ENCODE measurements at places on chromosomes 7 and 10. TPM values are rescaled to one million over a fixed set of nuclear protein-coding genes. Genes with fewer than 3 reads are reported as not detected.

The UPK3BL1 gene
- polyA plus RNA-seq = 49.5 TPM

The LRRC4 gene
- 0.10 TPM for polyA plus RNA-seq

DNA sequence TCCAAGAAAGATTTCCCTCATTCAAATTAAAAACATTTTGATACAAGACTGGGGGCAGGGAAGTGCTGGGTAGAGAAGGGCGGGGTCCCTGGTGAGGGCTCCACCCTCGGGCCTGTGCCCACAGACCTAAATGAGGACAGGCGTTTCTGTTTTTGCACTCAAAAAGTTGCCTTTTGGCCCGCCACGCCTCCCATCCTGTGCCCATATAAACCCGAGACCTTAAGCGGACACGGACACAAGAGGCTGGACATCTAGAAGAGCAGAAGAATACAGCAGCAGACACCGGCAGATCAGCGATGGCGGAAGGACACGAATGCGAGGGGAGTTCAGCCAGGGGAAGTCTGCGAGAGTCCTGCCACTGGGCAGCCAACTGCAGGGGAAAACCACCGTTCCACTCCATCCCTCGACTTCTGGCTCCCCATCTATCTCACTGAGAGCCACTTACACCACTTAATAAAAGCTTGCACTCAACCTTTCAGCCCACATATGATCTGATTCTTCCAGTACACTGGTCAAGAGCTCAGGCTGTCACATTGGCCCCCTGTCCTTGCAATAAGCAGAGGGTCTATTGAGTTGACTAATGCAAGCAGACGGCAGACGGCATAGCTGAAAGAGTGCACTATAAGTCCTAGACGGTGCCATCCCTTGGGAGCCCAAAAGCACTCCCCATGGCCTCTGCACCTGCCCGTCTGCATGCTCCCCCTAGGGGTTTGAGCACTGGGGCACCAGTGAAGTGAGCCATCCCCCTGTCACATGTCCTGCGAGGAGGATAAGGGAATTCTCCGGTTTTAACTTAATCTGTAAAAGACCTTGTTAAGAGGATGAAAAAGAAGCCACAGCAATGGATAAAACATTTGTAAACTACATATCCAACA lies 181.8 kb upstream of the PRSS1 start:
- no peak for DNase-seq

DNA sequence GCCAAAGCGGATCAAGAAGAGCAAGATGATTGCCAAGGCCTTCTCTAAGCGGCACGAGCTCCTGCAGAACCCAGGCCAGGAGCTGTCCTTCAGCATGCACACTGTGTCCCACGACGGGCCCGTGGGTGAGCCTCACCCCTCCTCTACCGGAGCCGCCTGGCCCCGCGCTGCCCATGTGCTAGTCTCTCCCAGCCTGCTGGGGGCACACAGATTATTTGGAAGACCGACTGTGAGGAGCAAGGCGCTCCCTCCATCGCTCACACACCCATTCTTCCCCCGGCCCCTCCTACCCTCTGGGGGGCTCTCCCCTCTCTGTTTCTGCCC lies 13.9 kb upstream of the AHCYL2 start:
- DNase-seq = no peak

DNA sequence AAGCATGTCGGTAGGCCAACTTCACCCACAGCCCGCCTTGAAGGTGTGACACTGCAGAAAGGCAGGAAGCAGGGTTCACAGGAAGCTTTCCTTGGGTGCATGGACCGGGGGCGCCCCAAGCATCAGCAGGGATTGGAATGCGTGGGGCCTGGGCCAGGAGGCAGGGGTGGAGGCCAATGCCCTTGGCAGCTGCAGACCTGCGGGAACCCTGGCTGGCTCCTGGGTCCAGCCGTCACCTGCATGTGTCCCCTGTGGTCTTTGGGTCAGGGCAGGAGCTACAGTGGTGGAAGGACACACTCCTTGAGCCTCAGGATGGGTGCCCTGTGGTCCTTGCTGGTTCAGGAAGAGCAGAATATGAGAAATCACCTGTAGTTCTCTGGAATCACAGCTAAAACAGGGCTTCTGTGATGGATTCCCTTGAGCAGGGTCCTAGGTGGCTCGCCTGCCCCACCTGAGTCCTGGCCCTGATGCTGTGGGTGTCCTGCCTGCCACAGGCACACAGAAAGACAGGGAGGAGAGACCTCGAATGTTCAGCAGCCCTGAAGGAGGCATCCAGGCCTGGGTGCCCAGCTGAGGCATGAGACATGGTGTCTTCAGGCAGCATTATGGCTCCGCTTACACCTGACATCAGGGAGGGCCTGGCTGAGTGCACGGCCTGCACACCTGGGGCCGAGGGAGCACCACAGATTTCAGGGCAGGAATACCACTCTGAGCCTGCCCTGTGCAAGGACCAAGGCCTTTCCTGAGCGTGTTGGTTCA lies 15.1 kb downstream of the ANTXRL start:
- DNase-seq = no peak

DNA sequence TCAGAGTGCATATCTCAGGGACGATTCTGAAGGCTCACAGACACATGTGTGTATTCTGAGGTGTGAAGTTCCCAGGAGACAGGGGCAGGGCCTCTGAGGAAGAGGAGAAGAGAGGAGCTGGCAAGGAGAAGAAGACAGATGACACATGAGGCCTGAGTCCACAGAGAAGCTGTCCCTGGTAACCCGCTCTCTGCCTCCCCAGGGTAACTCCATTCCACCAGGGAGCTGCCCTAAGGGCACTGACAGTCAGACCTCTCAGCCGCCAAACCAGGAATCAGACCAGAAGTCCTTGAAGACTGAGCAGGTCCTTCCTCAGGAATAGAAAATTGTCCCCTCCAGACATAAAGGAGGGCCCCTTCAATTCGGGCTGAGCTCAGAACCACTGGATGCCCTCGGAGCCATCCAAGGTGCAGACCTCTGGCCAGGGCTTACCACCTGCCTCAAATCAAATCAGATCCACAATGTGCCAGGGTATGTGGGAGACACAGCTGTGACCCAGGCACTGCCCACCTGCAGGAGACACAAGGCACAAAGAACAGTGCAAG lies 57.4 kb downstream of the TLL2 start:
- DNase-seq = no peak

Data from BJ (cell line).